CD4-positive, CD25-positive, alpha-beta regulatory T cell (primary cell): ENCODE measurements at places on chromosomes 6 and 20. TPM values are rescaled to one million over a fixed set of nuclear protein-coding genes. Genes with fewer than 3 reads are reported as not detected.

DNA sequence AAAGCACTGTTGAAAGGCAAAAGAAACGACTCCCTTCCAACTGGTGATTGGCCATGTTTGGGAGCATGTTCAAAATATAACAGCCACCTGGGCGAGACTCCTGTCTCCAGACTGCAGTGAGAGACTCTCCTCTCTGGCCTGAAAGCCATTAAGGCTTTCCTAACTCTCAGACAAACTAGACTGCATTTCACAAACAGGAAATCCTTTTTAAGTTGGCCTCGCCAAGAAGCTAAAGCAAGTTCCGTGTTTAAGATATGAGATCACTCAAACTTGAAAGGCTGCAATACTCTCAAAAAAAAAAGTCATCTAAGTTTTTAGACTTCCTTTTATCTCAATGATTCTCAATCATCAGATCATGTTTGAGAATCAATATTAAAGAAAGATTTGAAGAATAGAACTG, 117.0 kb downstream of the TFAP2A start:
- H3K27me3 ChIP-seq, result no peaks in the 10 kb centered on the region
- no peaks in the 10 kb centered on the region for H3K4me1 ChIP-seq
- no peak for DNase-seq
- H3K36me3 ChIP-seq, result no peaks in the 10 kb centered on the region
- H3K27ac ChIP-seq, result no peak overlapping the region

DNA sequence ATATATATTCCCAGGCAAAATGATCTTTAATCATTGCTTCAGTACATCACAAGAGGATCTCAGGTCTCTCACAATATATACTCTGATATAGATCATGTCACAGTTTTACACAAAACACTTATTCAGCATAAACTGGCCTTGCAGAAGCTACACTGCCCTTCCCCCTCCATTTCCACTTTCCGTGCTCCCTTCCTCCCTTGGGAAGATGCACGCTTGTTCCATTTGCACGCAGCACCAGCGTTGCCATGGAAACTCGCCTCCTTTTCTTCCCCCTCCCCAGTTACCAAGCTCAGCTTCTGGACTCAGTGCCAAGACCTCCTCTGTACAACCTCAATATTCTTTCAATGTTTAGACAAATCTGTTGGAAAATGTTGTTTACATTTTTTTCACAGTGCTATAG, 154.6 kb downstream of the RFPL4B start:
- H3K27ac ChIP-seq, result no peak overlapping the region
- no peaks in the 10 kb centered on the region for H3K27me3 ChIP-seq
- no peaks in the 10 kb centered on the region for H3K36me3 ChIP-seq

GRCh38 chr20:39623584-39624234, 661.6 kb downstream of the DHX35 start:
- H3K4me3 ChIP-seq, result no peak overlapping the region
- no peaks in the 10 kb centered on the region for H3K36me3 ChIP-seq
- H3K27me3 ChIP-seq, result no peaks in the 10 kb centered on the region
- H3K4me1 ChIP-seq, result no peaks in the 10 kb centered on the region
- no peak for DNase-seq
- no peak overlapping the region for H3K27ac ChIP-seq

Gene ZSCAN9
- 0.91 TPM for total RNA-seq

Gene EYS
- not detected for total RNA-seq

Gene LY6G6F
- 1.5 TPM for total RNA-seq

Gene PSORS1C1
- not detected for total RNA-seq
